Stimulated activated CD4-positive, alpha-beta T cell treated with anti-CD3 and anti-CD28 coated beads, TNF-alpha, amount 100 ng/mL, for 4 hours (primary cell): ENCODE measurements at places on chromosomes 7 and 10.

DNA sequence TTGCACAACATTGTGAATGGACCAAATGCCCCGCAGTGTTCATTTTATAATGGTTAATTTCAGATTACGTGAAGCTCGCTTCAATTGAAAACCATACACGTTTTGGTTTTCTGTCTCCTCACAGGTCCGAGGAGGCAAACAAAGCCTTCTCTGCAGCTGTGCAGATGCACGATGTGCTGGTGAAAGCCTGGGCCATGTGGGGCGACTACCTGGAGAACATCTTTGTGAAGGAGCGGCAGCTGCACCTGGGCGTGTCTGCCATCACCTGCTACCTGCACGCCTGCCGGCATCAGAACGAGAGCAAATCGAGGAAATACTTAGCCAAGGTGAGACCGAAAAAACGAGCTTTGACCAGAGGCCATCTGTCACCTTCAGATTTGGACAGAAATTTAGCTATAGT is 110.3 kb downstream of the TRRAP start:
- DNase-seq: no peak

DNA sequence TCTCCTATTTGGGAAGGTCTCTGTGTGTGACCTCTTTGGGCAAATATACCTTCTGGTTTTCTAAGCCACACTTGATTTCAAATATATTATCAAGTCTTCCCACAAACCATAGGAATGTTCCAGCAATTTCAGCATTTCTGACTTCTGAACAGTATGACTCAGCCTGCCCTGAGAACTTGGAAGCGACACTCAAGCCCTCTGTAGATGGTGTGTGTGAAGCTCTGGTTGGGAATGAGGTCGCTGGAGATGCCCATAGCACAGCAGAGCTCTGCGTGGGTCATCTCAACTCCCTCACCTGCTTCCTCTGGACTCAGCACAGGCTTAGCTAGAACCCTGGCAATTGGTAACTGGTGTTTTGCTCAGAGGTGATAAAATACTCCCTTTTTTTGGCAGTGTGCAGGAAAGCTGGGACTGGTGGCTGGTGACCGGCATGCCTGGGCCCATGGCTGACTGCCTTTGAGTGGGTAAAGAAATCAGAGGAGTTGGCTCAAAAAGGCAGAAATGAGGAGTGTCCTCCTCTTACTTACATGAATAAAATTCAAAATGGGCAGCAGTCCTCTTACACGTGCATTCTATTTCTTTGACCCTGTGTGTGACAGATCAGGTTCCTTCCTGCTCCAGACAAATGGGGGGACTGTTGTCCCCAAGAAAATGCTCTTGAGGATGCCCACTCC is 87.5 kb upstream of the NRP1 start:
- DNase-seq: no peak

- DNase-seq: no peak
These were observed 18.6 kb downstream of the MAGI2 start for GRCh38 chr7:79434867-79435266.

GRCh38 chr7:6546498-6547251 is 4.6 kb downstream of the GRID2IP start:
- no peak for DNase-seq

- no peak for DNase-seq
These were observed 54.6 kb upstream of the NRG3 start for GRCh38 chr10:81820418-81820817.

- no peak for DNase-seq
These were observed 164.3 kb downstream of the BAMBI start for GRCh38 chr10:28841625-28842024.

- DNase-seq: no peak
These were observed 23.2 kb downstream of the COL1A2 start for GRCh38 chr7:94417901-94418300.

GRCh38 chr7:94212160-94212559 is 182.5 kb upstream of the COL1A2 start:
- DNase-seq: no peak

DNA sequence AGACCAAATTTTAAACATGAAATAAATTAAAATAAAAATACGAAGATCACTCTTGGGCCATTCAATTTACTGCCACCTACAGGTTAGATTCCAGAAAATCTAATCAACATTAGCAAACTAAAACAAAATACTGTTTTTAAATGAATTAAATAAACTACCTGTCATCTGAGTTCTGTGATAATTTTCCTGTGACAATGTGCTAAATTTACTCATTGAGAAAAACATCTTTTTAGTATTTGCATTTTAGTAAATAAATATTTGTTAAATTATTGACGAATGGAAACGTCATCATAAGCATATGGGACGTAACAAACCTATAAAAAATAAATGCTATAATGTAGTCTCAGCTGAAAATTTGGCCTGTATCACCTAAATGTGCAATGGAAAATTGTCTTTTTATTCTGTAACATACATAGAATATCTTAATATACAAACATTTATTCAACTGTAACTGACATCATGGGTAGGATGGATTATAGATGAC is 72.1 kb downstream of the ITGB8 start:
- DNase-seq: no peak

- DNase-seq: no peak
These were observed 27.9 kb downstream of the DUSP5 start for GRCh38 chr10:110525349-110526260.

GRCh38 chr10:131982185-131982756 is 548 bp upstream of the BNIP3 start:
- DNase-seq: no peak

DNA sequence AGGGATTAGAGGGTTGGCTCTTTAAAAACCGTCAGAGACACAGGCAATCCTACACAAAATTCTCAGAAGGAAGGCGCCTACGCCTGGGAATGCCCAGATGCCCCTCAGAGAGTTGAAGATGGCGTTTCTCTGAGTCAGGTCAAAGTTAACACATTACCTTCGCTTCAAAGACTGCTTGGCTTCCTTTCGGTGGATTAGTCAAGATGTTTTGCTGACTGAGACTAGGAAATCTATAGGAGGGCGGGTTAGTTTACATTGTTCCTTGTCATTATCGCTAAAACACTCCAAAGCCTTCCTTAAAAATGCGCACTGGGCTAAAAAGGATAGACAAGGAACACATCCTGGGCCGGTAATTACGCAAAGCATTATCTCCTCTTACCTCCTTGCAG is 995 bp upstream of the CFTR start:
- DNase-seq: no peak

GRCh38 chr7:117014673-117015133 is 61.4 kb downstream of the ST7 start:
- DNase-seq: no peak

- DNase-seq: no peak
These were observed 62.7 kb downstream of the MAD1L1 start for GRCh38 chr7:2169923-2170575.

DNA sequence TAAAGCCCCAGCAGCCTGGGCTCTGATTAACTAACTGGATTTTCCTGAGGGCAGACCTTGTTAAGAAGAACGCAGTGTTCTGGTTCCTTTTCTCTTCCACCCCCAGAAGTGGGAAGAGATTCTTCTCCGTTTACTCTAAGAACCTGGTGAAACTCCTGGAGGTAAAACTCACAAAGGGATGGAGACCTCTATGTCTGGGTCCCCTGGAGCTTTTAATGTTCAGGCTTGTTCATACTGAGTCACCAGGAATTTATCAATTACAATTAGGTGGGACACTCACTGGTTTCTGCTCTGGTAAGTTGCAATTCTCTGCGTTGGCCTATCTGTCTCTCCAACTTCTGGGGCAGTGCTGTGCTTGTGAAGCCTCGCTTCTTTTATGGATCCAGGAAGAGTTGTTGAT is 73.3 kb upstream of the CACNB2 start:
- no peak for DNase-seq

GRCh38 chr7:154330318-154330717 is 278.1 kb downstream of the DPP6 start:
- DNase-seq: no peak

DNA sequence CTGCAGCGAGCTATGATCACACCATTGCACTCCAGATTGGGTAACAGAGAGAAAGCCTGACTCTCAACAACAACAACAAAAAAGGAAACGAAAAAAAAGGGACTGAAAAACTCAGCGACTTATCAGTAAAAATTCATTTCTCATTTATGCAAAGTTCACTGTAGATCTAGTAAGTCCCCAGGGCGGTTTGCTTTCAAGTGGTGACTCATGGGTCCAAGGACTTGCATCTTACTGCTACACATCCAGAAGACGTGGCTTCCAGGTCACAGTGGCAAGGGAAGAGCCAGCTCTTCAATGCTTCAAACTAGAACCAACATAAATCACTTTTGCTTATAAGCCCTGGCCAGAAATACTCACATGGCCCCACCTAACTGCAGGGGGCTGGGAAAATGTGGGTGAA is 178.3 kb upstream of the AUTS2 start:
- no peak for DNase-seq

- no peak for DNase-seq
These were observed 359.8 kb upstream of the MTPN start for GRCh38 chr7:136336932-136337331.

- peak; percentile 59 for DNase-seq
These were observed 32.4 kb upstream of the PWWP2B start for GRCh38 chr10:132364594-132364970.

GRCh38 chr10:114526126-114526503 is 121.8 kb upstream of the AFAP1L2 start:
- no peak for DNase-seq

GRCh38 chr7:151686016-151686766 is 166.5 kb upstream of the RHEB start:
- DNase-seq: no peak
